ENCODE measurements at places on chromosomes 12 and 14.
A peak's percentile ranks its signal among the peaks of the same experiment; 100 is the strongest.

- DNase-seq: no peak
Observed at GRCh38 chr12:92492291-92492690, 210.5 kb upstream of the PLEKHG7 start.

DNA sequence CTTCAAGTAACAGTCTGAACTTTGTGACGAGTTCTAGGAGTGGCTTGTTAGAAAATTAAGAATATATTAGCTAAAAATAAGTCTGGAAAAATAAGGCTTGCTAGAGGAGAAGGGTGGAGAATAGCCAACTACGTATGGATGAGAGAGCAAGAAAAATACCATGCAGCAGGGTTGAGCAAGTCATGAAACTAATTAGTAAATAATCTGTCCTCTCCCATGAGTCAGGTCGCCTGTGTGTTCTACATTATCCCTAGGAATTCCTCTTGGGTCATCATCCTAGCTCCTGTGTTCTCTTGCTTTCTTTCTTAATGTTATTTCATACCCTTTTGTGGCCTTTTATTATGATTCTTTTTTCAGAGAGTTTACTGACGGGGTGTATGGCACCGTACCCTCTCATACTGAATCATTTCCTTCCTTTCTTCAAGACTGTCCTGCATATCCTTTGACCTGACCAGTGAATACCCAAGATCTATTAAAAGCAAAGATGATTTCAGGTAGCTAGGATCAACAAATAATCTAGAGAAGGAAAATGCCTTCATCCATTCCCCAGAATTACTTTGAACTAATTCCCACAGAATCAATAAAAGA, 177.2 kb upstream of the NPAS3 start:
- no peak for DNase-seq

DNA sequence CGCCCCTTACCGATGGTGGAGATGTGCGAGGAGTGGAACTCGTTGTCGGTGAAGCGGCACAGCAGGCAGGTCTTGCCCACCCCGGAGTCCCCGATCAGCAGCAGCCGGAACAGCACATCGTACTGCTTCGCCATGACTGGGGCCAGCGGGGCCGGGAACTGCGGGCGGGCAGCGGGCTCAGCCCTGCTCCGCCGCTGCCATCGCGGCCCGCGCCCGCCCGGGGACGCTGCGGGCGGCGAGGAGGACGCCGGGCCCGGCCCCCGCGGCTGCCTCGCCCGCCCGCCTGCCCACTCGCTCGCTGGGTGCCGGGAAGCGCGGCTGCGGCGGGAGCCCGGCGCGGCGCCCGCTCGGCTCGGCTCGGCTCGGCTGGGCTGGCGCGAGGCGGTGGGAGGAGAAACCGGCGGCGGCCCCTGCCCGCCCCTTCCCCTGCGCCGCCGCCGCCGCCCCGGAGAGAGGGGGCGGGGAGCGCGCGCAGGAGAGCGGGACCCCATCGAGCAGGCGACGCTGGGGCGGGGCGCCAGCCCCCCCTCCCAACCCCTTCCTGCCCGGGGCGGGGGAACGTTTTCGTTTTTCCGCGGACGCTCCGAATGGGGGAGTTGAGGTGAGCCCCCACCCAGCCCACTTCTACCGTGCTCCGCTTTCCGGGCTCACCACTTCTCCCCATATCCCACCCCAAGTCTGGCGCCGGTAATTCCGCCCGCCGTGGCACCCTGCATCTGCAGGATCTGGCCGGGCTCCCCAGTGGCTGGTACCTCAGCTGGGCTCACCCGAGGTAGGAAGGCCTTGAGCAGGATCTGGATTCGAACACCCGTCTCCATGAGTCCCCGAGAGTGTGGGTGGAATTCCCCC, at the start of gene RAB15:
TSS of gene RAB15 (minus strand) at position 394 of the 849 bp plus-strand sequence. CDS start at position 134, 260 bp downstream.
- peak; percentile 62 for DNase-seq

GRCh38 chr12:49230805-49231194, 34.1 kb upstream of the TUBA1C start:
- no peak for DNase-seq

DNA sequence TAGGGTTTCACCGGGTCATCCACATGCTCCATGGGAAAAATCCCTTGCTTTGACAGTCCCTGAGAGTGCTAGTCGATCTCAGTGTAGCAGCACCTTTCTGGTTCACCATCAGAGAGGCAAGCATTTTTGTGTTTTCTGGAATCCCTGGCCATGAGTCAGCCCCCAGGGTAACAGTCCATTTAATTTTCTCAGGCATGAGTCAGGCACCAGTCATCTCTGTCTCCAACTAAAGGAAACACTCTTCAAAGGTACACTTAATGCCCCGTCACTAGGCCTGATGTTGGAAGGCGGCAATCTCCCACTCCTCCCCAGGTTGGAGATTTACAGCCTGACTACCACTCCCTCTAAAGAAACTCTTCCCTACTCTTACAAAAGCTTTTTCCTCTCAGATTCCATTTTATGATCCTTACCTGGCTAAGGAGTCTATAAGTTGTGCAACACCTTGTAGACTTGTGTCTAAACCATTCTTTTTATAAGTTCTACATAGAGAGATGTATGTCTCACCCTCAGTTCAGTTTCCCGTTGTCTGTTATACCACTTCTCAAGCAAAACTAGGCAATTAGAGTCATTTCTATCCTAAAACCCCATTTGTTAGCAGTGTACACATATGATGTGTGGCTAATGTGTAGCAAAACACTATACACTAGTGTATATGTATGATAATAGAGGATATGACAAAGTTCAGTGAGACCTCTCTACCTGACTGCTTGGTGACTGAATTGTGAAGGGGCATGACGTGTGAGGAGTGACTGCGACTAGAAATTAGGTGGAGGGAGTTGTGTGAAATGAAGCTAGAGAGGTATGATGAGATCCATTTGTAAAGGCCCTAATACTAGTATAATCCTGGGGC, 24.6 kb downstream of the TMEM19 start:
- DNase-seq: no peak

- DNase-seq: no peak
Observed at GRCh38 chr12:46439793-46440511, 67.4 kb upstream of the SLC38A2 start.

DNA sequence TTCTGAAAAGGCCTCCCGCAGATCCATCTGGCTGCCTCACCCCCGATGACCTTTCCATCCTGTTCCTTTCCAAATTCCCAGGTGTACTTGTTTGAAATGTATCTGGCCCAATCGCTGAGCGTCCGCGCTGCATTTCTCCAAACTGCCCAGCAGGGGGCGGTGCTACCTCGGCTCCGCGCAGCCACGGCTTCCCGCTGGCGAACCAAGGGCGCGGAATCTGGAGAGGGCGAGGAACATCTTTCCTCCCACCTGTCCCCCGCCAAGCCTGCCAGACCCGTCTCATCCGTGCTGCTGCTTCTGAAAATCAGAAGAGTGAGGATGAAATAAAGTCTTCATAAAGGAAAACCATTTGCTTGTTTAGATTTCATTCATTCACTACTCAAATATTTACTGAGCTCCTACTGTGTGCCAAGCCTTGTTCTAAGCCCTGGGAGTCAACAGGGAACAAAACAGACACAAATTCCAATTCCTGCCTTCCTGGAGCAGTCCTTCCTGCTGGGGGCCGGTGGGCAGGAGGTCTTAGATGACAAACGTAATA, 16.8 kb upstream of the MYL2 start:
- peak; percentile 80 for DNase-seq

GRCh38 chr12:103401421-103401820, 94.3 kb downstream of the C12orf42 start:
- DNase-seq: no peak

DNA sequence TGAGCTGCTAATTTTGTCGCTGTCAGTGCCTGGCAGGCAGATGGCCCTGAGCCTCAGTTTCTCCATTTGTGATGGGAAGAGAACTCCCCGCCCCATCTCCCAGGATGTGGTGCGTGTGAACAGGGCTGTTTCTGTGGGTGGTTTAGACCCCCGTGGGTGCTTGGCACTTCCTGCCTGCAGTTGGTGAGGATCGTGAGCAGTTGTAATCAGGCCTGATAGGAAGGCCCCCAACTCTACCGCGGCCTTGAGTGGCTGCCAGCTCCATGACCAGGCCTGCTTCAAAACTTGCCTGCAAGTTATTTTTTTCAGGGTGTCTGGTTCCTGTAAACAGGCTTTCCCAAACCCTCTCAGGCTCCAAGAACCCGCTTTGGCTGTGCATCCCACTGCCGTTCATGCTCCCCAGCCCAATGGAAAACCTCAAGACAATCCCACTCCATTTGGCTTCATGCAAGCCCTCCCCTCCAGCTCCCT, 138.4 kb downstream of the ZFP36L1 start:
- no peak for DNase-seq

- DNase-seq: no peak
Observed at GRCh38 chr12:26346736-26347135, 151.4 kb downstream of the SSPN start.

- peak; percentile 18 for DNase-seq
Observed at GRCh38 chr14:46581036-46581671, 70.4 kb downstream of the RPL10L start.

GRCh38 chr12:90489141-90489540, 465.8 kb downstream of the CCER1 start:
- no peak for DNase-seq

DNA sequence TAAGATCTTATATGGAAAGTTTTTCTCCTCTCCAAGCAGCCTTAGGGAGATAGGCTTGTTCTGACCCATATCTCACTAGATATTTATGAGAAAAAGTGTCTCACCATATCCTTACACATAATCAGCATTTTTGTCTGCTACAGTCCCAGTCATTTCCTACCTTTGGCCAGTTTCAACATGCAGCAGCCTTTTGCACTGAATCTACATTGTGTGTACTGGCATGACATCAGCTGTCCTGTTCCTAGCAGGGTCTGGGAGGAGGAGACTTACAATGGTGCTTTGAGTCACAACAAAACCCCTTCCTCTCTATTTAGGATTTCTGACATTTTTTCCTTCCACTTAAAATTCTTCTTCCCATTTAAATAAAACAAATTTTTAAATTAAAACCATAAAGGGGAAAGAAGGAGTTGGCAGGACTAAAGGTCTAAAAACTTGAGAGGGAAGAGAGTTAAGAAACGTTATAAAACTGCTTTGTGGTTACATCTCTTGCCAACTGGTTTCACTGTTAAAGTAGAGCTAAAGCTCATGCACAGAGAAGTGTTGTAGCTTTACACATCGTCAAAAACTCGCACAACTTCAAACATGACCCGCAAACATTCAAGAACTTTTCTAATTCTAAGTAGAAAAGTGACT, 53.3 kb upstream of the CERS5 start:
- DNase-seq: no peak

GRCh38 chr14:73242357-73242901, 5.1 kb downstream of the PAPLN start:
- no peak for DNase-seq

GRCh38 chr14:61130512-61131260, 149.6 kb downstream of the SLC38A6 start:
- DNase-seq: no peak

GRCh38 chr14:35331605-35332516, 39.7 kb downstream of the PSMA6 start:
- DNase-seq: peak; percentile 12

DNA sequence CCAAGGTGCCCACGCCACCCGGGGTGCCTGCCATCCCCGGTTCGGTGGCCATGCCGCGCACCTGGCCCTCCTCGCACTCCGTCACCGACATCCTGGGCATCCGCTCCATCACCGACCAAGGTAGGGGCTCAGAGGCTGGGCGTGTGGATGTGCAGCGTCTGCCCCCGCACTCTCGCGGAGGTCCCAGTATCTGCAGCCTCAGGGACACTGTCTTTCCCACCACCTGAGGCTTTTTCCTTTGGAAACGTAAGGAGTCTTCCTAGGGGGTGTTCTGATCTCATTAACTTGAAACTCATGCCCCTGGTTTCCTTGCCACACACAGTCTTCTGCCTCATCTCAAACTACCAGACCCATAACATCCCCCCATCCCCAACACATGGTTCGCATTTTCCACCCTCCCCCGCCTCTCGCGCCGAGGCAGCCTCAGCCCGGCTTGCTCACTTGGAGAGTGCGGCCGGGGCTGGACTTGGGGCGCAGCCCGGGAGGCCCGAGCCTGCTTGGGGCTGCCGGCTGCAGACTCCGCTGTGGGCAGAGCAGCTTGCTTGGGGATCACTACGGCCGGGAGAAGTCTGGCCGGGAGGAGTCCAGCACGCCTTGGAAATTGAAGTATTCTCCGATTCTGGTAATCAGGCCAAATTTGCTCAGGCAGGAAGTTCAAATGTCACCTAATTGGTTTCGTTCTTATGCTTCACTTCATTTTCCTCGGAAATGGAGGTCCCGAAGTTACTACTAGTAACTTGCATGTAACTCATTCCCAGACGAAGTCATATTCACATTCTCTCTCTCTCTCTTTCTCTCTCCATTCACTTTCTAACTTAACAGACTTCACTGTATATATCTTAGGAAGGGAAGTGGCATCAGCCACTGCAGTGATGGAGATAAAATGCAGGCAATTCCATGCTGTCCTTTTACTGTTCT, 2.0 kb downstream of the PAX9 start:
- DNase-seq: no peak

DNA sequence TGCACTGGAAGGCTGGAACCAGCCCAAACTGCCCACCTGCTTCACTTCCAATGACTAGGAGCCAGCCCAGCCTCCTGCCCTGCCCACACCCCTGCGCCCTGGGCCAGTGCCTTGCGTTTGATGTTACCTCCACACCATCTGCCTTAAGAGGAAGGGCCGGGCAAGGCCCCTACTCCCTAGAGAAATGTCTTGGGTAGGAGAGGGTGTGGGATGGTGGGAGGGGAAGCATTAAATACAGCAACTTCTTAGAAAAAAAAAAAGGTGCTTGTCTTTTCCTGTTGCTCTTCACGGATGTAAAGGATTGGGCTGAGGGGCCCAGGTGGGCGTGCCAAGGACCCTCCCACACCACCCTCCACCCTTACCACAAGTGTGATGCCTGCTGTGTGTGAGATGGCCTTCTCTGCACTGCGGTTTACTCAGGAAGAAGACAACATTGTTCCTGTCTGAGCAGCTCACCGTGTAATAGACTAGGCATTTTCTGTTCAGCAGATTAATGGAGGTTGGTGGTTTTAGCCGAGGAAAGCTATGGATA, 99.9 kb downstream of the NINJ2 start:
- no peak for DNase-seq

DNA sequence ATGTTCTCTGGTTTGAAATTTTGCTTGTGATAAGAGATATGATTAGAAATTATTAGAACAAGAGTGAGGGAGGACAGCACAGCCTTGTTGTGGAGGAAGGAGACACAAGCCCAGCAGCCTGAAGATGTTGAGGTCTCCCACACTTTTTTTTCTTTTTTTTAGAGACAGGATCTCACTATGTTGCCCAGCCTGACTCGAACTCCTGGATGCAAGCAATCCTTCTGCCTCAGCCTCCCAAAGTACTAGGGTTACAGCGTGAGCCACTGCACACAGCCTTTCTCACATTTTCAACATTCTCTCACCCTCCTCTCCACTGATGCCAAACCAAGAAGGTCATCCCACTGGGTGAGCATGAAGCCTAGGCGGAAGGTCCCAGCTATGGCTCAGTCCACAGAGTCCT, 4.9 kb upstream of the KRT8 start:
- DNase-seq: no peak

Data from HEK293T (cell line).